ENCODE measurements at places on chromosomes 11 and 22.

- no peak for DNase-seq
Observed at GRCh38 chr11:20415432-20415831, 27.9 kb downstream of the PRMT3 start.

DNA sequence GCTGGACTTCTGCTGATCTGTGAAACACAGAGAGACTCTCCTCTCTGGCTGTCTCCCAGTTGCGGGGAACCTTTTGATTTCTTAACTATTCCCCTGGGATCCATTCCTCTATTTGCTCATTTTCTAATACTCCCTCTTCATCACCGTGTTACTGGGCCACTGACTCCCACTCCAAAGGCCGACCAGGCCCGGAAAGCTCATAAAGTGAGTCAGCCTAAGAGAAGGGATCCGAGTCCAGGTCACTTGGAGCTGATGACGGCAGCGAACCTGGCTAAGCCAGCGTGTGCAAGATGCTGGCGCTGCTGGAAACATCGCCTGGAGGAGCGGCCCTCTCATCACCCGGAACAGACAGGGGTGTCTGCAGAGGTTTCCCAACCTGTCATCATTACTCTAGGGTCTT is 112.8 kb downstream of the FBXO7 start:
- DNase-seq: no peak

GRCh38 chr11:86463120-86463519 is 88.4 kb downstream of the CCDC81 start:
- no peak for DNase-seq

DNA sequence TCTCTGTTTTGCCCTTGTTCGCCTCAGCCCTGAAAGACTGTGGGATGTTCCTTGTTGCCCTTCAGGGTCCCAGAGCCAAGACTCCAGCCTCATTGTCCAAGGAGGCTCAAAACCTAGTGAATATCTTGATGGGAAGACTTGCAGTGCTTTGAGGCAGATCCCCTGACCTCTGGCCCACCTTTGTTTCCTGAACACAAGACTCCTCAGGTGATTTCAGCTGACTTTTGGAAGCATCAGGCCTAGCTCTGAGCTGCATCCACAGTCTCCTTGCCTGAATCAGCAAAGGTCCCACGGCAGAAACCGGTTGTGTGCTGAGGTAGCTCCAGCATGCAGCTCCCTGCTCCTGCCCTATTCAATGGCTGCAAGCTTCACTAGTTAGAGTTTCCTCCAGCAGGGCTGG is 159.3 kb upstream of the B3GAT1 start:
- DNase-seq: no peak

- peak; percentile 80 for DNase-seq
Observed at GRCh38 chr11:65112546-65113360, 1.1 kb downstream of the TM7SF2 start.

GRCh38 chr11:73260127-73260457 is 12.0 kb upstream of the P2RY6 start:
- DNase-seq: no peak

DNA sequence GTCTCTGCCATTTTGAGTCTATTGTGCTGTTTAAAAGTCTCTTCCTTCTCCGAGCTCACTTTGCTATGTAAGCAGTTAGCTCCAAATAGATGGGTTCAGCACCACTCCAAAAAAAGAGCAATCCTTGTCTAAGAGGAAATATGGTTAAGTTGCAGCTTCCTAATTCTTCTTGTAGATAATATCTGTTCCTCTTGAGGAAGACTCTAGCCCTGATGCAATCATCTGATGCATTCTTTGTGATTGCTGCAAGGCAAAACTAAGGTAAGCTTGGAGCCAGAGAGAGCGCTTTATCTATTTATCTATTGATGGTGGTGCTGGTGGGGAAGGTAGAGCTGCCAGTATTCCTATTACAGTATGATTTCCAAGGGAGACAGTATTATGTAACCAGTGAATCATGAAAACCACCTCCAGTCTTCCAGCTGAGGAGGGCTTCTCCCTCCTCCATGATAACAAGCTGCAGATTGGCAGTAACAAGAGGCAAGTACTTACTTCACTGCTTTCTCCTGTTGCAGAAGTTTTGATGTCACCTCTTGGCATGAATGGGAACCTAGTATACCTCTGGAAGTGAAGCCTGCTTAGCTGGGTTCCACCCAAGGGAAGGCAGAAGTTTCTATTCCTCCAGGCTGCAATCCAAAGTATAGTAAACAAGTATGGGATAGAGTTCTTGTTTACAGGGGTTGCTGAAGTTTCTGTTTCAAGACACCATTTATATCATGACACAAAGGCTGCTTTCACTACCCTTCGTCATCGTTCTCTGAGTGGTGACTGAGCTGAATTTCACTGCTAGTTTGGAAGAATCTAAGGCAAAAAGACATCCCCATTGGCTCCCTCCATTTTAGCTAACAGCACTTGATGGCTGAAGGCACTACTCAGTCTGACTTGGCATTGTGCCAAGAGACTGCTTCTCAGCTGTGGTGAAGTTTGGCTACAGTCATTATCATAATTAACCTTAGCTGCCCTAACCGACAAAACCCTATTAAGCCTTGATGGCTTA is 49.7 kb downstream of the FDX1 start:
- DNase-seq: peak; percentile 23
